Activated CD8-positive, alpha-beta memory T cell treated with anti-CD3 and anti-CD28 coated beads, Interleukin-2, amount 50 U/mL, for 48 hours (primary cell): ENCODE measurements at places on chromosomes 11 and 22.

DNA sequence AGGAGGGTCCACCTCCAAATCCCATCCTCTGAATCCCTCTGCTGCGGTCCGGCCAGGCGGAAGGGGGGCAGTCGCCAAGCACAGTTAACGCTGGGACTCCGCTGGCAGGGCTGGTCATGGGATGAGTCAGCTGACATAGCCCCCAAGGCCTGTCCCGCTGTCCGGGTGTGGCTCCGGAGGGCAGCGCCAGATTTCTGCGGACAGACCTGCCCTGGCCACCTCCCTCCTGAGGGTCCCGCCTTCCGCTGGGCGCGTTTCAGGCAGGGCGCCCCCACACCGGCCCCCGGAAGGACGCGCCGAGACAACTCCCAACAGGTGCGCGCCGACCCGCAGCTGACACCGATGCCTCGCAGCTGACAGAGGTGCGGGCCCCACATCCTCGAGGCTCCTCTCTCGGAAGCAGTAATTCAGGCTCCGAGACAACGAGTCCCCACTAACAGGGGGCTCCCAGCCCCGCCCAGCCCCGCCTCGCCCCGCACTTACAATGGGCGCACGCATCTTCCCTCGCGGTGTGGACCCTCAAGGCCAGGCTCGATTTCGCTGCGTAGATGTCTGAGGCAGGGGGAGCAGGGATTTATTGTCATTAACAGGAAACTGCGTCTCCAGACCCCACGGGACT lies 607 bp downstream of the PLAAT3 start:
- DNase-seq = no peak

- DNase-seq = no peak
These were observed 72.2 kb downstream of the EFCAB6 start for GRCh38 chr22:43739851-43740379.

GRCh38 chr22:38455530-38456271 lies 702 bp upstream of the KCNJ4 start:
- DNase-seq = no peak

DNA sequence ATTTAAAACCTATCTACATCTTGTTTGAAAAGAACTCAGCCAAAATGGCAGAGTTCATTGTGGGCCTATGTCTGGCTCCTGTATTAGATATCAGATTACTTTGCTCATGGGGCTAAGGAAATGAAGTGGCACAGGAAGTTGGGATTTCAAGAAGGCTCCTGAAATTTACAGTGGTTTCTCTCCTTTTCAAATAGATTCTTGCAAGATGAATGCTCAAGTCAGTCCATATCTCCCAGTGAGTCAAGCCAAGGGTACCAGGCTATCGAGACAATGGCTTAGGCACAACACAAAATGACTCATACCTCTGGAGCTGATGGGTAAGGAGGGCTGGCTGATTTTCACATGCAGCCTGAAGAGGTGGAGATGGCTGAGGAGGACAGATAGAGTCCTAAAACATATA lies 24.1 kb upstream of the APOA1 start:
- no peak for DNase-seq

GRCh38 chr11:109197656-109198055 lies 224.3 kb upstream of the C11orf87 start:
- no peak for DNase-seq

- DNase-seq = no peak
These were observed 21.6 kb downstream of the MAPK1 start for GRCh38 chr22:21845558-21846453.

- no peak for DNase-seq
These were observed 3.6 kb upstream of the MB start for GRCh38 chr22:35620624-35621251.

- no peak for DNase-seq
These were observed 31.5 kb downstream of the TRMU start for GRCh38 chr22:46366801-46367706.

GRCh38 chr11:46892838-46893237 lies 25.5 kb downstream of the LRP4 start:
- DNase-seq = no peak

DNA sequence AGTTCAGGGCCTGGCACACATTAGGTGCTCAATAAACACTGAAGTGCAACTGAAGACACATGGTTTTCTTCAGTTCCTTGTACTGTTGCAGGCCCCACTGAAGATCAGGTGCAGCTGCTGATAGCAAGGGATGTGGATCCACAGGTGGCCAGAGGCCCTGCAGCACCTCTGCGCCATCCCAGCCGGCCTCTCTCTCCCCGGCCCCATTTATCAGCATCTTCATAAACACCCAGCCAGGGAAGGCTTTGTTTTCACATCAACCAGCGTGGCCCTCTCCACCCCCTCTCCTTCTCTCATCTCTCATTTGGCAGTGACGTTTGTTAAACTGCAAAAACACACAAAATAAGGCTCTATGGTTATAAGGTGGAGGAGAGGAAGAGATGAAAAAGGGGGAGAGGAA lies 528.8 kb downstream of the BUD13 start:
- DNase-seq = no peak

GRCh38 chr11:40203606-40204005 lies 1255.8 kb downstream of the LRRC4C start:
- no peak for DNase-seq

DNA sequence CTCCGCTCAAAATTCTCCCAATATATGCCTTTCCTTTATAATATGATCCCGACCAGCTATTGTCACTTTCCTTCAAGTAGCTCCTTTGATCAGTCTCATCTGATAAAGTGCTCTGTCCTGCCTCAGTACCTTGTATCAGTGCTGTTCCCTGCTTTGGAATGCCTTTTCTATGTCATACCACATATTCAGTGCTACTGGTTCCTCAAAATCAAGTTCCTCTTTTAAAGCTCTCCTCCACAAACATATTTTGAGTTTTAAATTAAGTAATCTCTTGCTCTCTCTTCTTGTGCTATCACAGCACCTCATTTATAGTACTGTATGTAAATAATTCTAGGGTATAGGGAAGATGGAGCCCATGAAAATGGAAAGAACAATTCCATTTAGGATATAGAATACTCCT lies 137.1 kb upstream of the CTSC start:
- DNase-seq = no peak

- peak; percentile 54 for DNase-seq
These were observed 5.3 kb downstream of the OSBP start for GRCh38 chr11:59610289-59610688.

GRCh38 chr22:47352920-47353700 lies 590.7 kb downstream of the TBC1D22A start:
- DNase-seq = peak; percentile 23
